ENCODE measurements at places on chromosomes 7 and 10.

DNA sequence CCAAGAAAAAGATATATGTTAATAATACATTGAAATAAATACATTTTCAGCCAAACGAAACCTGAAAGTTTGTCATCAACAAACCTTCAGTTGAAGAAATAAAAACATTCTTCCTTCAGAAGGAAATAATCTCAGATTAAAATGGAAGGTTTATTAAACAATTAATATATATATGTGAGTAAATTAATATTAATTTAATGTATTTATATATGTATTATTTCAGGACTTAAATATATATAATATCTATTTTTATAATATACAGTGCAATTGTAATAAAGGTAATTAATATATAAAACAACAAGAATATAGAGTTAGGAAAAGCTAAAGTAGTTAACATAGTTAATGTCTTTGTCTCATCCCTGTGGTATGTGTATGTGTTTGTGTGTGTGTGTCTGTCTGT, 102.2 kb upstream of the CDC14C start:
- no peak for DNase-seq

DNA sequence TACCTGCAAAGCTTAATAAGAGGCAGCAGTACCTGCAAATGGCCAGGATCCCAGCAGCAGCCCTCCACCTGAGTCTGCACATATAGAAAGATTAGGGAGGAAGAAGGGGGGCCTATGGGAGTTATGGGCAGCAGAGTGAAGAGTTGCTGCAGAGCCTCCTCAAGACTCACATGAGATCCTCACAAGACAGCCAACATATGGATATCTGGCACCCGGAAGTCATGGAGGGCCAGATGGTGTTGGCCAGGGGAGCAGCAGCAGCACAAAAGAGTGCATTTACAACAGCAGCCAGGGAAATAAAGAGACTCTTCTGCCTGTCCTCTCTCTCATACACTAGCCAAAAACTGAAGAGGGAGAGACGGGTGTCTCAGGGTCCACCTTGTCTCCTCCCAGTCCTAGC, 4.0 kb upstream of the TAS2R40 start:
- no peak for DNase-seq

DNA sequence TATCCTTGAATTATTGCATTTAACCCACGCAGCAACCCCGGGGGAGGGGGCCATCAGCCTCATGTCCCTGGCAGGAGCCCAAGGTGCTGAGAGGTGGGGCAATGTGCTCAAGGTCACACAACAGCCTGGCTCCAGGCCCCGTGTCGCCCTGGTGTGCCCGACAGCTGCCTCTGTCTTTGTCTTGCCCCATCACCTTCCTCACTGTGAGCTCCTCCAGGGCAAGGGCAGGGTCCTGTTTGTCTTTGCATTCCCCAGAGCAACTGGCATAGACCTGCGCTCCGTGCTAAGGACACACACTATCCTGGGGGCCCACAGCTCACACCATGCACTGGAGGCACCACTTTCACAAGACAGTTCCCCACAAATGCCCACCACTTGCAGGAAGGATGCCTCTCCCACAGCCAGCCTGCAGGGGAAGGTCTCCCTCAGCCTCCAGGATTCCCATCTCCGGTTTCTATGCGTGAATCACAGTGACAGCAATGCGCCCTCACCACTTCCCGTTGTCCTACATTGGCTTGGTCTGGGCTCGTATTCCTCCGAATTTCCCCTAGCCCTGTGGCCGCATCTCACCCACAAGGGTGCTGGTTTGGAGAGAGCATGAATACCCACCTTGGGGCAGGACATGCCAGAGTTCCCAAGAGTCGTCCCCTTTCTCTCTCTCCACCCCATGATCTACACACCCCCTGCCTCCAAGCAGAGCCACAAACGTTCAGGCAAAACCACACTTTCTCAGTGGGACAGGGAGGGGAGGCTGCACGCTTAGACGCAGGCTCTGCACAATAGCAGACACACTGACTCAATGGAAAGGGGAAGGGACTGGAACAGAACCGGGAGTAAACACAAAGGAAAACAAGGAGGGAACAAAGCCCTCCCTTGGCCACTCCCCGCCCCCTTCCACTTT, 10.3 kb downstream of the ITPRIP start:
- no peak for DNase-seq

DNA sequence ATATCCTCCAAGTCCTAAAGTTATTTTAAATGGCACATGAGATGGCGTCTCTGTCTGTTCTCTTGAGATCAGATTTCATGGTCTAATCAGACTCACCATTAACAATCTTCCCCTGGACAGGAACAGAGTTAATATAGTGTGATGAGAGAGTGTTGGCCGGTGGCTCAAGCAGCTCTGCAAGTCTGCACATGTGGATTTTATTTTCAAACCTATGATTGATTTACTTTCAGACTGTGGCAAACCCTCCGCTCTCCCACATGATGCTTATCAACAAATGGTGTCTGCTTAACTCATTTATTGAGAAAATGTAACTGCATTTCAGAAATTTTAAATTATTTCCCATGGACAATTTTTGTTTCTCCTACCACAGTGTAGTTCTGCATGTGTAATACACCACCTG, 46.5 kb upstream of the HGF start:
- DNase-seq, result no peak

GRCh38 chr7:100090527-100091410, 2.0 kb downstream of the COPS6 start:
- no peak for DNase-seq

Measured in activated CD4-positive, alpha-beta T cell treated with anti-CD3 and anti-CD28 coated beads for 4 hours (primary cell).